ENCODE measurements at places on chromosomes 16 and 17.
A peak's percentile ranks its signal among the peaks of the same experiment; 100 is the strongest.

- no peak for DNase-seq
These were observed 28.3 kb upstream of the ST6GALNAC1 start for GRCh38 chr17:76671912-76672262.

- no peak for DNase-seq
These were observed 594.8 kb upstream of the GOT2 start for GRCh38 chr16:59328961-59329360.

GRCh38 chr17:57311281-57312216, 55.2 kb downstream of the MSI2 start:
- DNase-seq = no peak

GRCh38 chr17:63842173-63842539, 329 bp downstream of the SMARCD2 start:
- peak; percentile 48 for DNase-seq

- no peak for DNase-seq
These were observed 33.8 kb downstream of the SDK2 start for GRCh38 chr17:73610331-73610911.

DNA sequence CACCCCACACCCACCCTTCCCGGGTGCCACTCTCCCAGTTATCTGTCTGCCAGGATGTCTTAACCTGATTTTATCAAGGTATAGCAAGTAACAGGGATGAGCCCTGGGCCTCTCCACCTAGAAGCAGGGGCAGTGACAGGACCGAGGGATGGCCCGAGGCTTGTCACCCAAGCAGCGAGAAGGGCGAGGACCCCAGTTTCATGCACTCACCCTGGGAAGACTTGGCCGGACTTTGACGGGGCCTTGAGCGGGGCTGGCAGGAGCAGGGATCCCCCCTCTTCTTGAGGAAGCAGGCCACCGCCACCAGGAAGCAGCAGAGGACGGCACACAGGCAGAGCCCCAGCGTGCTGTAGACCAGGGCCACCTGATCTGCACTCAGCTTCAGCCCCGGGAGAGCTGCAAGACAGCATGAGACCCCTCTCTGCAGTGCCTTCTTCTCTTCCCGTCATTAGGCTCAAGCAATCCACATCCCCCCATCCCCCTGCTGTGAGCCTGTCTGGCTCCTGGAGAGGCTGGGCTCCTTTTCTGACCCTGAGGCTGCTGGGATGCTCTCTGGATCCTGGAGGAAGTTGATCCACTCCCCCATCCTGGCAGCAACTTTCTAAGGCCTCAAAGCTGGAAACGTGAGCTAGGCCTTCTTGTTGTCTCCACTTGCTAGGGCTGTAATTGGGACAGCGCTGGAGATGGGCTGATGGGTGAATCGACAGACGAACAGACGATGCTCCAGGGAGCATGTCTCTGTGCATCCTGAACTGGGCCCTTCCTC, 31.6 kb downstream of the TNFRSF13B start:
- no peak for DNase-seq

DNA sequence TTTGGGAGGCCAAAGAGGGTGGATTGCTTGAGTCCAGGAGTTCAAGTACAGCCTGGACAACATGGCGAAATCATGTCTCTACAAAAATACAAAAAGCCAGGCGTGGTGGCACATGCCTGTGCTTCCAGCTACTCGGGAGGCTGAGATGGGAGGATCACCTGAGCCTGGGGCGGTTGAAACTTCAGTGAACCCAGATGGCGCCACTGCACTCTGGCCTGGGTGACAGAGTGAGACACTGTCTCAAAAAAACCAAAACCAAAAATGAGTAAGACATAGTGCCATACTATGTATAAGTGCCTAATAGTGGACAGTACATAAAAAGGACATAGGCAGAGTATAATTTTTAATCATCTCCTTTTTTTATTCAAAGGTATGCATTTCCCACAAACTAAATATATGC, 4.0 kb downstream of the CTC1 start:
- no peak for DNase-seq

DNA sequence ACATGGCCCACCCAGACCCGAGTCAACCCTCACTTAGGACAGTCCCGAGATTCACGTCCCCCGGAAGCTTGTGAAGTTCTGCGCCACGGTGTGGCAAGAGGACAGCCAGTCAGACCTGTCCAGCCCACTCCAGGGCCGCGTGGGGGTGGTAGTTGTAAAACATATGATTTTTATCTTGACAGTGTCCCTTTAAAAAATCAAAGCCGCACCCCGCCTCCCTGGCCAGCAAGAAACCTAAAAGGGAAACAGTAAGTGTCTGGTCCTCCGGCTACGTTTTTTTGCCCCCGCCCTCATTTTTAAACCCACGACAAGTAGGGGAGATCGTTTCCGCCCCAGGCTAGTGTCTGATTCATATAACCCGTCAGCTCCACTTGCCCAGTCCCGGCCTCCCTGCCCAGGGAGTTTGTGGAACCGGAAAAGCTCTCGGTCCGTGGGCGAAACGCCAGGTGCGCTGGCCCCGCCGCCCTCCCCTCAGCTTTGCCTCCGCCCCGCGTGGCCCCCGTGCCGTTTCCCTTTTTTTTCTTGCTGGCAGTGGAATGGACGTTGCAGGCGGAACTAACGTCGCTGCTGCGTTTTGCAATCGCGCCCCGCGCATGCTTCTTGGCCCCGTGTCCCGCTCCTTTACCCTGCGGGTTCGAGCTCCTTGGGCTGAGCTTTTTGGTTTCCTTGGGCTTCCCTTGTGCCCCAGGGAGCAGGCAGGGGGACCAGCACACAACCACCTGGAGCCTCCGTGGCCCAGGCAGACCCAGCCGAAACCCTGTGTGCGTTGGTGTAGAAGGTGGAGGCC, 13.3 kb upstream of the NUDT16L1 start:
- DNase-seq = peak; percentile 17

DNA sequence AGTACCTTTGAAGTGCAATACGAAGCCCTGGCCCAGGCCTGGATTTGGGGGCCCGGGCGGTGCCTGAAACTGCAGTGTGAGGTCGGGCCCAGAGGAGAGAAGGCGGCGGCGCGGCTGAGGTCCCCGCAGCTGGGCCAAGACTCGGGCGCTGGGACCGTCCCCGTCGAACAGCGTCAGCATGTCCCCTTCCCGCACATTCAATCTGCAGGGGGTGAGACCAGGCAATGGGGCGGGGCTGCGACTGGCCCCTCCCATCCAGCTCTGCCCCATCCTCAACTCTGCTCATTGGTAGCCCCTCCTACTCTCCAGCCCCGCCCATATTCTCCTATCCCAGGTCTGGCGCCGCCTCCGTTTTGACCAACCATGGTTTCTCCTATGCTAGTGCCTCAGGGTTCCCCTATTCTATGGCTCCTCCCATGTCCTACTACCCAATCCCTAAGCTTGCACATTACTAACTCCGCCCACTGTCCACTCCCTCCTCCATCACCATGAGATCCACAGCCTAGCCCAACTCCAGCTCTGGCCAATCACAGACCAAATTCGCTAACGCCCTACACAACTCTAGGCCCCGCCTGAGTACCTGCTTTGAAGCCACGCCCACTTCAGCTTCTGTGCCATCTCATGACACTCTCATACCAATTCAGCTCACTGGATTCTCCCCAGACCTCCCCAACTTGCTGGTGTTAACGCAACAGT, 14.4 kb upstream of the CDIPT start:
- peak; percentile 74 for DNase-seq

- no peak for DNase-seq
These were observed 63.8 kb upstream of the GPRC5B start for GRCh38 chr16:19948186-19949104.

- DNase-seq = peak; percentile 31
These were observed at the start of gene ARHGAP23 for GRCh38 chr17:38428112-38428642. Gene ARHGAP23 (plus strand): TSS chr17:38428464. CDS start chr17:38428486, 22 bp downstream.

- no peak for DNase-seq
These were observed 227.3 kb downstream of the IRX3 start for GRCh38 chr16:54059319-54059718.

GRCh38 chr17:46977348-46977747, 1.7 kb downstream of the RPRML start:
- DNase-seq = no peak

- no peak for DNase-seq
These were observed 67.4 kb downstream of the MRM1 start for GRCh38 chr17:36668824-36669223.

GRCh38 chr17:3826191-3826590, 19.9 kb downstream of the NCBP3 start:
- DNase-seq = no peak

DNA sequence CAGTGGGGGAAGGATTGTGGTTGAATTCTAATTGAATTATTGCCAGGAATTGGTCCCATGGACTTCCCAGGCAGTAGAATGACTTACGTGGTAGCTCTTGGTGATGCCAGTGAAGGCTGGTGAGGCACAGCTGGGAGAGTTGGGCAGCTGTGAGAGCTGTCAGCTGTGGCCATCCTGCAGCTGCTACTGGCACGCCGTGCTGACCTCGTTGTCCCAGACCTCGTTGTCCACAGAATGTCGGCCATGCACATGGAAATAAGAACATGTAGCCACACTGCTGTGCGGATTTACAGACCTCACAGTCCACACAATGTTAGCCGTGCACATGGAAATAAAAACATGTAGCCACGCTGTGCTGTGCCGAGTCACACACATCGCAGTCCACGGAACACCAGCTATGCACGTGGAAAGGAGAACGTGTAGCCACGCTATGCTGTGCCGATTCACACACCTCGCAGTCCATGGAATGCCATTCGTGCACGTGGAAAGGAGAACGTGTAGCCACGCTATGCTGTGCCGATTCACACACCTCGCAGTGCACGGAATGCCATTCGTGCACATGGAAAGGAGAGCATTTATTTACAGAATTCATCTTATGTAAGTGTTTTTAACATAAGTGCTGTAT, 59.2 kb downstream of the BANP start:
- no peak for DNase-seq

- DNase-seq = no peak
These were observed 741 bp upstream of the TLCD3A start for GRCh38 chr17:731644-732066.

DNA sequence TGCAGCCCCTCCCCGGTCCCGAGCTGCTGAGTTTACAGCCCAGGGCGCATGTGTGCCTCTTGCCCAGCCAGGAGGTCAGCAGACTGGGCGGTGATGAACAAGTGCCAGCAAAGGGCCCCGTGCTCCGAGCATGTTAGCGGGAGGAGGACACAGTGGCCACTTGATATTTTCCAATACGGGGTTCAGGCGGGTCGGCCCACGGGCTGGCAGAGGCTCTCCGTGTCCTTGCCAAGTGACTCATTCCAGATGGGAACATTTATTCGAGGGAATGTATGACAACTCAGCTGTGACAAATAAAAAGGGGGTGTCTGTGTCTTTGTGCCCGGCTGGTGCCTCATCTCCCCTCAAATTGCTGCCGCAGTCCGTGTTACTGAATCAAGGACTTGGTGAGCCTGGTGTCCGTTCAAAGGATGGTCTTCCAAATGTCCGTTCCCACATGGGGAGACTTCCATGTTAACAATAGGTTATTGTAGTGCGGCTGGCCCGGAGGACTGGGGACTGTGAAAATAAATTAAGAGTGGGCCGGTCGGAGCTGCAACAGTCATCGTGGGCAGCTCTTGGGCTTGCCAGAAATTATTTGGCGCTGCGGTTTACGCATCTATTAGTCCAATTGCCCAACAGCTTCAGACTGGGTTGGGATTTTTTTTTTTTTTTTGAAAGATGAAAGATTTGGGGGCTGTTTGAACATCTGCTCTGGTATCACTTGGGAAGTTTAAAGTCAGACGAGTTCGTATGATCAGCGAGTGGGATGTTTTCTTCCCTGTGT, 174.0 kb upstream of the CIBAR2 start:
- no peak for DNase-seq

All from stimulated activated CD4-positive, alpha-beta T cell treated with anti-CD3 and anti-CD28 coated beads, Interleukin-2, amount 100 ng/mL, for 24 hours (primary cell).